ENCODE measurements at places on chromosomes 6 and 20.

- DNase-seq: no peak
Observed at GRCh38 chr6:168078943-168079405, at the start of gene FRMD1. TSS of gene FRMD1 (minus strand) at chr6:168079212. CDS start at chr6:168079094, 118 bp downstream.

DNA sequence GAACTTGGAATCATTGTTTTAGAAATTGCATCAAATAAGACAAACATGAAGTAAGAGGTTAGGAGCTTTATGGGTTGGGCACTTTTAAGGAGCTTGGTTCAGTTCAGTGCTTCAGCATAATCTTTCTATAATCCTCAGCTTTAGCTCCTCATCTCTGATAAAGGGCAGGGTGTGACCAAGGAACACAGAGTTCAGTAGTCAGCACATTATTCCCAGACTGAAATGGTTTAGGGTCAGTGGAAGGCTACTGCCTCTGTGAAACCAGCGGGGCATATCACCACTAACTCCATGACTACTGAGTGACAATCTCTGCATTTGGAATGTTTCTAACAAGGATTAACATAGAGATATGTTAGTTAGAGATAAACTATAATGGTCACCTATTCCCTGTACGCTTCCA, 36.9 kb downstream of the CRYBG1 start:
- DNase-seq: no peak

GRCh38 chr20:36126836-36127527, 27.6 kb upstream of the EPB41L1 start:
- DNase-seq: no peak

- no peak for DNase-seq
Observed at GRCh38 chr6:111211411-111212030, 124.2 kb downstream of the SLC16A10 start.

GRCh38 chr20:21781446-21782075, 76.1 kb downstream of the PAX1 start:
- no peak for DNase-seq

- no peak for DNase-seq
Observed at GRCh38 chr6:33279257-33279695, 2.4 kb downstream of the B3GALT4 start.

GRCh38 chr6:5942591-5942990, 64.1 kb downstream of the NRN1 start:
- no peak for DNase-seq

DNA sequence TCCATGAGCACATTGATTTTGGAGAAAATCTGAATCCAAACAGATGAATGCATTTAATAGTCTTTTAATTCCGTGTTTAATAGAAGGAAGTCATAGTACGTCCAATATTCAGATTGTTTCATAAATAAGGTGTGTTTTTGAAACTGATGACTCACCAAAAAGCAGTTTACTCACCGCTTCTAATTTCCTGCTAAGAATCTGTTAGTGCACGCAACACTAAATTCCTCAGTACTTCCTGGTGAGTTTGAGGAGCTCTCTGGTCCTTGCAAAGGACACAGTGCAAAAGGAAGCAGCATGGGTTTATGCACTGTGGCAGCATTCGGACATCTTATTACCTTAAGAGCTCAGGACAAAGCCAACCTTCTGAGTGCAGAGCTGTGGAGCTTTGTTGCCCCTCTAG, 2.3 kb upstream of the ADGRF1 start:
- DNase-seq: no peak

DNA sequence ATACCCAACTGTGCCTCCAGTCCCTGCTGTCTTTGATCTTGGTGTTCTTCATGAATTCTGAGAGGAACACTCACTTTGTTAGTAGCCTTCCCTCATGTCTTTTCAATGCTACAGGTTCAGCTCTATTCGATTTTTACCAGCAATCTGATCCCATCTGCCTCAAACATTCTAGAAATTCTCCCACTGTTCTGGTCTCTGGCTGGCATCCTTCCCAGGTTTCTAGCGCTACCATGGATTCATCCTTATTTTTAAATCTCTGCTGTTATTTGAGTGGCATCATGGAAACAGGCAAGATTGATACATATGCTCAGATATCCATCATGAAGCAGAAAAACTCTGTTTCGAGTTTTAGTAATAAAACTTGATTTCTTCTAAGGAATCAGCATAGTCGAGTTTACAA, 94.8 kb downstream of the GRM1 start:
- DNase-seq: no peak

- no peak for DNase-seq
Observed at GRCh38 chr6:92723390-92723931, 695.9 kb downstream of the EPHA7 start.

- DNase-seq: no peak
Observed at GRCh38 chr6:12386816-12387215, 96.7 kb downstream of the EDN1 start.

GRCh38 chr6:102549221-102549874, 1155.8 kb downstream of the GRIK2 start:
- no peak for DNase-seq

- DNase-seq: no peak
Observed at GRCh38 chr6:35036828-35037663, 104.1 kb downstream of the TCP11 start.

- DNase-seq: no peak
Observed at GRCh38 chr20:13744352-13744751, 40.4 kb downstream of the ESF1 start.

DNA sequence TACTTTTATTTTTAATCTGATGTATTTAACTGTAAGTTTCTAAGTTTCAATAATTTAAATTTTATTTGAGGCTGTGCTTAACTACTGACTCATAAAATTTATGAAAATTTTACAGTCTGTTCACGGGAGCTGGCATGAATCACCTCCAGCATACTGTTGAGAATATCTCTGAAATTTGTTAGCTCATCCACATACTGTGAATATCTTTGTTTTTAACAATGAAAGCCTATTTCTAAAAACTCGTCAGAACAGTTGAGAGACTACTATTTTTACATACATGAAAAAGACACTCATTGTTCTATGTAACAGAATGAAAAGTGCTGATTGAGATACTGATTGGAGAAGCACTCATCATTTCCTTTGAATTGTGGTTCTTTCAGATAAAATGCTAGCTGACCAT, 749.3 kb downstream of the TENT5A start:
- no peak for DNase-seq

DNA sequence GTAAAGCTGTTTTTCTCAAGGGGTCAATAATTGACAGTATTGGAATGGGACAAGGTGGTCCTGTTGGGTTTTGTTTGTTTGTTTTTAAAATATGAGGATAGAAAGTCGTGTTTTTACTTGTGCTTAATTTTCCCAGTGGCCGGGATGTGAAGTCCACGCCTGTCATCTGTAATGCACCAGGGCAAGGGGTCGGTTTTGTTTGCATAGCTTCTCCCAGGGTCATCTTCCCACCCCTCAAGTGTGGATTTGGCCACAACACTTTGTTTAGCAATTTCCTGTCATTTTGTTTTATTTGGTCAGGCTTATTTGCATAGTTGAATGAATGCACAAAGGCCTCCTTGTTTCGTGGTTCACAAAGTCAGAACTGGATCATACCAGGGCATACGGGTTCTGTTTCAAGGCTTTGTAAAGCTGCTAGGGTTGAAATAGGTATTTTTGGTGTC, 29.8 kb downstream of the SYNJ2 start:
- no peak for DNase-seq

- DNase-seq: no peak
Observed at GRCh38 chr6:13327691-13328075, 654 bp downstream of the TBC1D7 start.

DNA sequence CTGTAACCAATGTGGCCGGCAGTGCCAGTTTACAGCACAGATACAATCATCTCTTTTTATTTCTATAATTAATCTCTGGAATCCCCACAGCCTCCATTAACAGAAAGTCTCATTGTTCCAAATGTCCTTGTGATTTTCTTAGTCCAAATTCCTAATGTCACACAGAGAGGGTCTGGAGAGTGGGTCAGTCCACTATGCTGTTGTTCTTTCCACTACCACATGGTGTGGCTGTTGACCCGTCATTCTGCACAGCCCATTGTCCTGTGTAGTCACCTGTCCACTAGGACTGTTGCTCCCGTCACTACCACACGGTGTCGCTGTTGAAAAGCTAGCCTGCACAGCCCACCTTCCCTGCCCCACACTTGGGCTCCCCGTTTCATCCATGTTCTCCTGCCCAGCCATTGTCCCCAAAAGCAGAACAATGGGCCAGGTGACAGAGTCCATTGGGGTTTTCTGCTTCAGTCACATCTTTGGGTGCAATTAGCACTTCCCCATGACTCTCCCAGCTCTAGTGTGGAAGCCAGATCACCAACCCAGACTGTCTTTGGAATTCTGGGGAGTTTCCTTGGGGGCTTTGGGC, 8.6 kb upstream of the LBP start:
- DNase-seq: no peak

DNA sequence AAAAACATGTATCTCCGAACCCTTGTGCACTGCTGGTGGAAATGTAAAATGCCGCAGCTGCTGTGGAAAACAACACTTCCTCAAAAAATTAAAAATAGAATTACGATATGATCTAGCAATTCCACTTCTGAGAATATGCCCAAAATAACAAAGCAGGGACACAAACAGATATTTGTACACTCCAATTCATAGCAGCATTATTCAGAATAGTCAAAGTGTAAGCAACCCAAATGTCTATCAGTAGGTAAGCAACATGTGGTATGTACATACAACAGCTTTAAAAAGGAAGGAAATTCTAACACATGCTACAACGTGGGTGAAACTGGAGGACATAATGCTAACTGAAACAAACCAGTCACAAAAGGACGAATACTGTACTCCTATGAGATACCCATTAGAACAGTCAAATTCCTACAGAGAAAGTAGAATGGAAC, 5.7 kb upstream of the RAB5IF start:
- no peak for DNase-seq

DNA sequence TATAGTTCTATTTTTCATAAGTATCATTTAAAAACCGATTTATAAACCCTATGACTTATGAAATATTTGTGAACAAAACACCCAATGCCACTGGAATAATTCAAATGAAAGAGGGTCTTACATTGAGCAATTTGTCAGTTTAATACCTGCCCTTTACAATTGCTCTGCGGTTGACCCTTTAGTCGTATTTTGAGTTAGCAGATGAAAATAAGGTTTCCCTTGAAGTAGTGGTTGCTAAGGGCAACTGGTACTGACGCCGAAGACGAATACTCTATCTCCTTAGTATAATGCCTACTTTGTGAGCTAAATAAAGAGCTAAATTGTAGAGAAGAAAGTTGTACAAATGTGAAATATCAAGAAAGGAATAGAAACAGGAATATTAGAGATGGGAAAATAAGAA, 69.4 kb downstream of the KCNQ5 start:
- DNase-seq: no peak

- peak; percentile 99 for DNase-seq
Observed at GRCh38 chr6:56517155-56517745, 125.4 kb downstream of the DST start.

- DNase-seq: no peak
Observed at GRCh38 chr6:16168858-16169257, 40.0 kb downstream of the MYLIP start.

DNA sequence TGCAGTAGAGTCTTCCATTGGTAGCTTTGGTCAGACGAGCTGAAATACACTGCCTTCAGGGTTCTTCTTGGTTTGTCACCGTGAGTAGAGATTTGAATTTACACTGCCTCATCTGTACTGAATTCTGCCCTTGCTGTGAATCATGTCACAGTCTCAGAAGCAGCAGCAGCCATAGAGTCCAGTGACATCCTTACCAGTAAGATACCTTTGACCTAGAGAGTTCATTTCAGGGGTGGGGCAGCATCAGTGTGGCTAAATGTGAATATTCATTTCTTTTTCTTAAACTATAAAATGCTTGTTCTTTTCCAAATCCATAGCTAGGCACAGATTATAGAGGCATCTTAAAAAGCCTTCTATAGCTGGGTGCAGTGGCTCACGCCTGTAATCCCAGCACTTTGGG, 150.8 kb upstream of the AKAP12 start:
- DNase-seq: no peak

GRCh38 chr20:44087051-44087856, 99.7 kb downstream of the JPH2 start:
- no peak for DNase-seq

- DNase-seq: no peak
Observed at GRCh38 chr6:37822851-37823682, 3.5 kb downstream of the ZFAND3 start.

DNA sequence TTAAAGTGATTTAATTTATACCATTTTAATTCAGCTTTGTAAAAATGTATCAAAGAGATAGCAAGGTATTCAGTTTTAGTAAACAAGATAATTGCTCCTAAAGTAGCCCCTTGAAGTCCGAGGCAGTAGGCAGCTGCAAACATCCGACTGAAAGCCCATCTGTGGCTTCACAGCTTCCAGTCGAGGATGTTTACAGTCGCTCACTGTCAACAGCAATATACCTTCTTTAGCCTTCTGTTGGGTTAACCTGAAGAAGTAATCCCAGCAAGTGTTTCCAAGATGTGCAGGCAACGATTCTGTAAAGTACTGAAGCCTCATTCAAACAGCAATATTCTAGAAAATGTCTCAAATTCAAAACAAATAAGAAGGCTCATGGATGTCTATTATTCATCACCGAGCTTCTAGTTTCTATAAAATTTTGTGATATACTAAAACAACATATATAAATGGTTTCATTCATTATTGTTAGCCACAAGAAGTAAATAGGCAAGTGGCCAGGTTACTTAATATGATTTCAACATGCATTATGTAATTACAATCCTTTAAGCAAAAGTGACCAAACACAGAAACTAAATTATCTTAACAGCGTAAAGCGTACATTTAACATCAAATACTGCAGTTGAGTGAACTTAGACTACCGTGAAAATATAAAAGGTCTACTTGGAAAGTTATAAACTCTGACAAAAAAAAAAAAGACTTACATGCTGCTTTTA, 115.0 kb downstream of the OGFRL1 start:
- no peak for DNase-seq

DNA sequence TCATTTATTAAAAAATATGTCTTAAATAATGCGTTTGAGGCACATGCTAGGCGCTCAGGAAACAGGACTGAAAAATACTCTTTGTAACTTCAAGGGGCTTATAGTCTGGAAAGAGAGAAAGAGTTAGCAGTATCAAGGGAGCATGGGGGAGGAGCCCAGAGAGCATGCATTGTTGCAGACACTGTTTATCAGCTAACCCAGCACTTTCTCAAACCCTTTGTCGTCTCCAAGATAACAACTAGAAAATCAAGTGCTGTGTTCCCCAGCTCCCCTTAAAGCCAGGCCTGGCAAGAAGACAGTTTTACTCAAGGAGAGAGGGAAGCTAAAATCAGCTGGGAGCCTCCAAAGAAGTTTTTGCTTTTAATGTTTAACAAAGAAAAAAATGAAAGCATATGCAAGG, 98.4 kb downstream of the PERP start:
- no peak for DNase-seq

DNA sequence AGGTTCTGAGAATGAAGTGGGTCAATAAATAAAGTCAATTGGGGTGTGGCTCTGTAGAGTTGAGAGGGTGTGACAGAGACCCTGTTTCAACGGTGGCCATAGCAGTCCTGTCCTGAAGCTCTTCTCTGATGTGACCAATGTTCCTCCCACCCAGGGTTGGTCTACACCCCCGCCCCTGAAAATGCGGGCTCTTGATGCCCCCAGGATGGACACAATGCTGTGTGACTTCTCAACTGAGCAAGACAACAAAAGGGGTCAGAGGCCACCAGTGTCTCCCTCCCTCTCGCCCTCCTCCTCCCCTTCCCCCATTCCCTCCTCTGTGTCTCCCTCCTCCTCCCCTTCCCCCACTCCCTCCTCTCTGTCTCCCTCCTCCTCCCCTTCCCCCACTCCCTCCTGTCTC, 41.7 kb upstream of the NXT1 start:
- DNase-seq: no peak
